ENCODE measurements at places on chromosomes 11 and 22.

DNA sequence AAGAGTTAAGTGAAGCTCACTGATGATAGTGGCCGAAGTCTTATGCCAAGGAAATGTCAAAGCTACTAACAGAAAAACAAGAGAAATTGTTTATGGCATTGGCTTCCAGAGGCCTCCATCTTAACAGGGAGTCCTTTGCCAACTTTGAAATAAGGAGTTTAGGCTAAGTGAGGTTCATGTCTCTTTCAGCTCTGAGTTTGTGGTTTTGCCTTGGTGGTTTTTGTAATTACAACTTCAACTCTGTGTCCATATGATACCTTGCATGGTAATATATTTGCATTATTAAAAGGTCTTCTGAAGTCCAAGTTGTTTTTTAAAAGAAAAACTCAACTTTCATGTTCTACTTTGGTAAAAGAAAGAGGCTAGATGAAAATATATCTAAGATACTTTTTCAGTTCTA, 31.4 kb upstream of the ANO5 start:
- H3K4me1 ChIP-seq = no peaks in the 10 kb centered on the region
- H3K4me3 ChIP-seq = no peak overlapping the region
- no peak for DNase-seq
- H3K27me3 ChIP-seq = peaks cover 6% of the 10 kb centered on the region

DNA sequence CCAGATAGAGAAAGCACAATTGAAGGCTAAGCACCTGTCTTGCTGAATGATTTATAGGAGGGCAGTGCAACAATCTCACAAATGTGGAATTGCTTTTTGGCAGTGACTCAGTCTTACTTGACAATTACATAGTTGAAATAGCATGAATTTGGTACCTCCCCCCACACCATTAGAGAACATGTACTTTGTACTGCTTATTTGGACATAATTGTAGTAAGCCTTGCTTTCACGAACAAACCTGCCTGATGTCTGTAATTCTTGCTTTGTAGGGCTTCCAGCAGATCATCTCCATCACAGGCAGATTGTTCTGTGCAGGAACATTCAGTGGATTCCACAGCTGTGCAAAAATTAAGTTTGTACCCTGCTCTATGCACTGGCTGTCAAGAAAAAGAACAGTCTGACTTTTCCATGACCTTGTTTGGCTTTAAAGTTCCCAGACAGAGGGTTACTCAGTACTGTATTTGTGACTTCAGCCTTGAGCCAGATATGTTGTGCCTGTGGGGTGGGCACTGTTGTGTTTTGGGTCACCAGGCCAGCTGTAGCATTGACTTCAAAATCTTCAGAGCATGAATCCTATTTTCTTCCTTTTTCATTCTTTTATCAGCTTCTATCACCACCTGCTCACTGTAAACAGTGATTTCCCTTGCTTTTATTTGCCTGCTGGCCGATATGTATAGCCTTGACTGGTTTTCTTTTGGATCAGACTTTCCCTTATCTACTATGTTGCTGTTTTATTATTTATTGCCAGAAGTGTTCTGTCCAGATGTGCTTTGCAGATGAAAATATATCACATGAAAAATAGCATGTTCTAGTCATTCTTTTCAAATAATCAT, 941.0 kb upstream of the CHORDC1 start:
- no peak overlapping the region for H3K27ac ChIP-seq

- H3K27me3 ChIP-seq = no peaks in the 10 kb centered on the region
- DNase-seq = no peak
- no peaks in the 10 kb centered on the region for H3K36me3 ChIP-seq
- peak overlapping the region; percentile 99 for H3K27ac ChIP-seq
Observed at GRCh38 chr11:12693479-12694182, 19.4 kb downstream of the TEAD1 start.

DNA sequence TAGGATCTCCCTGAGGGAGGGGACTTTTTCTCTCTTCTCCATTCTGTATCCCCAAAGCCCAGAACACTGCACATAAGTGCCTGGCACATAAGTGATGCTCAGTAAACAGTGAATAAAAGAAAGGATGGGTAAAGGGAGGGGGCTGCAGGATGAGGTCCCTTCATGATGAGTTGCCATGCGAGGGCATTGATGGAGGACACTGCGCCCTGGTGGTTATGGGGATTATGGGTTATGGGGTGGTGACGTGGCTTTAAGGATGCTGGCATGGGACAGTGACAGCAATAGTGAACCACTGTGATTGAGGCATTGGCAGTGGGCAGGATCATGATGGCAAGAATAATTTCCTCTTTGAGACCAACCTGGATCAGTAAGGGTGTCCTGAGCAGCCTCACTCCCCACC, 43.9 kb upstream of the LRRC32 start:
- H3K27me3 ChIP-seq = peaks cover 6% of the 10 kb centered on the region
- no peak for DNase-seq
- no peaks in the 10 kb centered on the region for H3K36me3 ChIP-seq

DNA sequence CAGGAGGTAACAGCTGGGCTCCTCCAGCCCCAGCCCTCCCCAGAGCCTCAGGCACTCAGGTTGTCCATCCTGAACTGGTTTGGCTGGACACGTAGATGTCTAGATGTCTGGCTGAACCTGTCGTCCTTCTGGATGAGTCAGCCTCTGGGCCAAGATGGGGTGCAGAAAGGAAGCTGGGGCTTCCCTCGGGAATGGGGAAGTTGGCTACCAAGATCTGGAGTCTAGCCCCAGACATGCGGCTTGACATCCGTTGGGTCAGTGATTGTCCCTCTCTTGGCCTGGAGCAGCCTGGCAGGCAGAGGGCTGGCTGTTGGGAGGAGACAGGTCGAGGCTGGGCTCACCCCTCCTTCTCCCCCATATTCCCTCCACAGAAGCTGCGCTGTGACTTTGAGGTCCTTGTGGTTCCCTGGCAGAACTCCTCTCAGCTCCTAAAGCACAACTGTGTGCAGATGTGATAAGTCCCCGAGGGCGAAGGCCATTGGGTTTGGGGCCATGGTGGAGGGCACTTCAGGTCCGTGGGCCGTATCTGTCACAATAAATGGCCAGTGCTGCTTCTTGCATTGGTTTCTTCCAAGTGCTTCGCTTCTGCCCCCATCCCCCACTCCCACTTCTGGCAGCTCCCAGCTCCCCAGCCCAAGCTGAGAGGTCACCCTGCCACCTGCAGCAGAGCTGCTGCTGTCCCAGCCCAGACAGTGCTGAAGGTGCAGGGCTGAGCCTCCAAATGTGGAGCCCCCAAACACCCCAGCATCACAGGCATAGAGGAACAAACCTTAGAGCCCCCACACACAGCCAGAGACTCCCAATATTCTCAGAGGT, 1.3 kb downstream of the CST6 start:
- peaks cover 14% of the 10 kb centered on the region for H3K4me1 ChIP-seq
- no peak for DNase-seq
- H3K27ac ChIP-seq = no peak overlapping the region
- no peak overlapping the region for H3K4me3 ChIP-seq

DNA sequence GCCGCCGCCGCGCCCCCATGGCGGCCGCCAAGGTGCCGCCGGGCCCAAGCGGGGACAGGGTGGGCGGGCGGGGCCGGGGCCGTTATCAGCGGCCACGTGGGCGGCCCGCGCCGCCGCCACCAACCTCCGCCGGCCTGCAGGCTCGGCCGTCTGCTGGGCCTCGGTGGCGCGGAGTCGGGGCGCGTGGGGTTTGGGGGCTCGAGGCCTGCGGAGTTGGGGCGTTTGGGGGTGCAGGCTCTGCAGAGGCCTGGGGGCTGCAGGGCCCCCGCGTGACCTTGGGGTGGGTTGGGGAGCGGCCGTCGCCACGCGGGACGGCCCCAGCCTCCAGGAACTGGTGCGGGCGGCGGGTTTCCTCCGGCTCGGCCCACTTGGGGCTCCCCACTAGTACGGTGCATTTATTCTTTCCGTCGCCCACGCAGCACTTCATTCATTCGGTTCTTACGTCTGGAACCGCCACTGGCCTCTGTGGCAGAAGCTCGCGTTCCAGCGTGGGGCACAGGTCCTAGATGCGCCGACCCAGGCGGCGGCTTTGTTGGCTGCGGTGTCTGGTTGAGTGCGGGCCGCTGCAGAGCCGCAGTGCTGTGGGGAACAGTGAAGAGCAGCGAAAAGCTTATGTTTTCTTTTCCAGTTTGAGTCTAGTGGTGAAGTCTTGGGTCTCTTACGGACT, 740 bp upstream of the TRMT2A start:
- DNase-seq = peak; percentile 42
- no peaks in the 10 kb centered on the region for H3K27me3 ChIP-seq
- peak overlapping the region; percentile 89 for H3K4me3 ChIP-seq
- H3K36me3 ChIP-seq = peaks cover 42% of the 10 kb centered on the region

- H3K4me3 ChIP-seq = no peak overlapping the region
- DNase-seq = no peak
- no peak overlapping the region for H3K27ac ChIP-seq
Observed at GRCh38 chr11:36803084-36803483, 205.0 kb upstream of the RAG2 start.

- peak overlapping the region; percentile 36 for H3K4me3 ChIP-seq
- H3K4me1 ChIP-seq = peaks cover 47% of the 10 kb centered on the region
- peaks cover 71% of the 10 kb centered on the region for H3K27me3 ChIP-seq
- peaks cover 19% of the 10 kb centered on the region for H3K36me3 ChIP-seq
- H3K27ac ChIP-seq = no peak overlapping the region
- DNase-seq = no peak
Observed at GRCh38 chr11:119355091-119355843, 8.8 kb upstream of the MFRP start.
